ENCODE measurements at places on chromosomes 2 and 18.

- no peak for DNase-seq
Measured at GRCh38 chr2:99484205-99484604, 5.6 kb downstream of the REV1 start.

DNA sequence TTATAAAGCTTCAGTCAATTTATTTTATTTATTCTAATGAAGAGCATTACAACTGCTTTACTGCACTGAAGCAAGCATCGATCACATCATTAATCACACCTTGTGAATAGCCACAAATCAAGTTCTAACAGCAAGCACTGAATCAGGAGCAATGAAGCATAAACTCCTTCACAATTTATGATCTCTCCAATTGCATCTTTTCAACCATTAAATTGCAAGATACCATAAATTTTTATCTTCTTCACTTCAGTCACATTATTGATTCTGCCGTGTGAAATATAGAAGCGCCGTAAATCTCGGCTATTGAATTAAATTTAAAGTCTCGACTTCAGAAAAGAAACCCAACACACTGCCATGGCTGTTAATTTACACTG is 298.7 kb downstream of the CDCA7 start:
- no peak for DNase-seq

GRCh38 chr2:28557389-28558131 is 61.7 kb downstream of the PLB1 start:
- no peak for DNase-seq

GRCh38 chr2:192559587-192559986 is 364.9 kb upstream of the TMEFF2 start:
- DNase-seq = no peak

GRCh38 chr2:239954166-239955086 is 70.7 kb downstream of the NDUFA10 start:
- no peak for DNase-seq

DNA sequence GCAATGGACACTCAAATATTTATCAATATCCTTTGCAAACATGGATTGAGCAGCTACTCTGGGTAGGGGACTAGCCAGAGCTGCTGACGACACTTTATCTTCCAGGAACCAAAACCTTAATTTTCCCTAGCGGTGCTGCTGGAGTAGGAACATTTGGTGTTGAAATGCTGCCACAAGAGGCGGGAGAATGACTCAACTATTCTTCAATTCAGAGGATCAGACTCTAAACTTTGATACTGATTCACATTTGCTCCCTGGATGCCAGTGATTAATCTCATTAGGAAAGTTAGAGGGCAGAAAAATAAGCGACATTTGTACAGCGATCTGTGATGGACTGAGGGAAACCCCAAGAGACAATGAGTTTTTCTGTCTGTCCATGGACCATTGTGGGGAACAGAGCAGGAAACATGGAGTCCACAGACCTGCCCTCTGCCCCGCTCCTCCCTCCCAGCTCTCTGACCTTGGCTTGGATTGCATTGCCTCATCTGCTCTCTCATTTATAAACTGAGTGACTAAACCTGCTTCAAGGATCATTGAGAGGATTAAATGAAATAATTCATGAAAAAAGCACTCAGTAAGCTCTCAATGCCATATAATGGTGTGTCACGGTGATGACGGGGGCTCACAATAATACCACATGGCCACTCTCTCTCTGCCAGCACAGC is 12.6 kb upstream of the EPB41L3 start:
- DNase-seq = peak; percentile 39

DNA sequence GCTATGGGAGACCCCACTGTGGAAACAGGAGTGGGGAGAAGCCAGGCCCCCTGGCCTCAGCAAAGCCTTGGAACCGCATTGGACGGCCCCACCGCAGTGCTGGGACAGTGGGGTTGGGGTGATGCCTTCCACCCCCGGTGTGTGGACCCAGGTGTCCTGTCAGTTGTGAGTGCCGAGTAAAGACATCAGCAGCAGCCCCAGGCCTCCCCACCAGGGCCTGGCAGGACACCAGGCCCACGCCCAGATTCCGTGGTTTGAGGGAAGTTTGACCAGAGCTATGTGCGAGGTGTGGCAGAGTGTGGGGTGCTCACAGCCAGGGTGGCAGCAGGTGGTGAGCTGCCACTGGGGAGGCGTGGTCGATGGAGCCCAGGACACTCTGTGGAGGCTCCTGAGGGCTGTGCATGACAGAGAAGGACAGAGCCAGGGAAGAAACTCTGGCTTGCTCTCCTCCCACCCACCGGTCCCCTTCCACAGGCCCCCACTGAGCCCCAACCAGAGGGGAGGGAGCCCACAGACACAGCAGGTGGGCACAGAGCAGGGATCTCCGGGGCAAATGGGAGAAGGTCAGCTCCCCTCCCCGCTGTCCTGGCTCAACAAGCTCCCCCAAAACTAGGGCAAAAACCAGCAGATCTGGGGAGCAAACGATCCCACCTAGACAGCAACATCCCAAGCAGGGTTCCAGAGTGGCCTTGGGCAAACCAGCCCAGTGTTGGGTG is 69.1 kb downstream of the TWIST2 start:
- DNase-seq = no peak

- DNase-seq = no peak
Measured at GRCh38 chr2:218555527-218555926, 12.6 kb downstream of the USP37 start.

DNA sequence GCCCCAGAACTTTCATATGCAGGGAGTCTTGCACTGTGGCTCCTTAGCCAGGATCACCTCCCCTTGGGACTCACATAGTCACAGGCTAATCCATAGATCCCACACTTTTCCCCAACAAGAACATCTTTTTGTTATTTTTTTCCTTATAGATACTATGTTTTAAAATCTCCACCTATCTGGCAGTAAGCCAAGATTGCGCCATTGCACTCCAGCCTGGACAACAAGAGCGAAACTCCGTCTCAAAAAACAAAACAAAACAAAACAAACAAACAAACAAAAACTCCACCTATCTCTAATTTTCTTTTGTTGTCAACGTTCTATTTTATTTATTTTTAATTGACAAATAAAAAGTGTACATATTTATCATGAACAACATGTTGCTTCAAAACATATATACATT is 141.7 kb downstream of the PDE11A start:
- DNase-seq = no peak

- DNase-seq = no peak
Measured at GRCh38 chr2:85794038-85794441, 40.2 kb downstream of the ATOH8 start.

- DNase-seq = no peak
Measured at GRCh38 chr2:100404411-100404810, 13.1 kb downstream of the CHST10 start.

GRCh38 chr18:53560546-53560945 is 663.9 kb downstream of the MBD2 start:
- no peak for DNase-seq

DNA sequence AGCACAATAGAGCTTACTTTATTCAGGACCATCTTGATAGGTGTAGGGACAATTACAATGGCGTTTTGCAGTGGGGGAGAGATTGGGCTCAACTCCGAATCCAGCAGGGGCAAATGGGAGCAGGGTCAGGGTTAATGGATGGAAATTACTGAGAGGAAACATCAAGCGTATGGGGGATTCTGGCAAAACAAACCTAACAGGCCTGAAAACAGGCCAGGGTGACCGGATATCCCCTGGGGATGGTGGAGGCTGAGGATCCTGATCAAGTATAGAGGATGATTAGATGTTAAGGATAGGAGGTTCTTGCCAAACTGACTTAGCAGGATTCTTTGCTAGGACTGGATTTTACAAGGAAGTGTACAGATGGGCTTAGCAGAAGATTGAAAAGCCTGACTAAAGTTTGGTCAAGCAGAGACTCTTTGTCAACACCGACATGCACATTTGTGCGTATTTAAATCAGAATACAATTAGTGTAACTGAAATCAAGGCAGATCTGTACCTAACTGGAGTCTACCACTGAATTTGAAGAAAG is 54.5 kb upstream of the GPR45 start:
- DNase-seq = no peak

GRCh38 chr2:136098441-136098840 is 19.5 kb downstream of the CXCR4 start:
- DNase-seq = no peak

DNA sequence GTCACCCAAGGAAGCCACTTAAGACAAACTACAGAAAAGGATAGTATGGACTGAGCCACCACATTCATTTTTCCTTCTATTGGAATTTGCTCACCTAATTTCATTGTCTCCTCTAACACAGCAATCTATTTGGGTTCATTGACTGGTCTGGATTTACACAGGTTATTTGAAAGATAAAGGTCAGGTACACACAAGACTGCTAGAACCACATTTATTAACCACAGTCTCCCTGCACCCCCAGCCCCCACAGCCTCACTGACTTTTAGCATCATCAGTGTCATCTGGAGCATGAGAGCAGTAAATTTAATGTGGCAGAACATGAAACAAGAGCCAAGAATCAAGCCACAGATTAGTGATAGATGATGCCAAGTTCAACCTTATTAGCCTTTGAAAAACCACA is 226.9 kb upstream of the GYPC start:
- DNase-seq = no peak

DNA sequence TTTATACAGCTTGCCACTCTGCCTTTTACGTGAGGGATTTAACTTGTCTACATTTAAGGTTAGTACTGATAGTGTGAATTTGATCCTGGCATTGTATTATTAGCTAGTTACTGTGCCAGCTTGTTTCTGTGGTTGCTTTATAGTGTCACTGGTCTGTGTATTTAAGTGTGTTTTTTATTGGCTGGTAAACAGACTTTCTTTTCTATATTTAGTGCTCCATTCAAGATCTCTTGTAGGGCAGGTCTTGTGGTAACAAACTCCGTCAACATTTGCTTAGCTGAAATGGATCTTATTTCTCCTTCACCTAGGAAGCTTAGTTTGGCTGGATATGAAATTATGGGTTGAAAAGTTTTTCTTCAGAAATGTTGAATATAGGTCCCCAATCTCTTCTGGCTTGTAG is 1971.0 kb upstream of the LRRTM1 start:
- no peak for DNase-seq

DNA sequence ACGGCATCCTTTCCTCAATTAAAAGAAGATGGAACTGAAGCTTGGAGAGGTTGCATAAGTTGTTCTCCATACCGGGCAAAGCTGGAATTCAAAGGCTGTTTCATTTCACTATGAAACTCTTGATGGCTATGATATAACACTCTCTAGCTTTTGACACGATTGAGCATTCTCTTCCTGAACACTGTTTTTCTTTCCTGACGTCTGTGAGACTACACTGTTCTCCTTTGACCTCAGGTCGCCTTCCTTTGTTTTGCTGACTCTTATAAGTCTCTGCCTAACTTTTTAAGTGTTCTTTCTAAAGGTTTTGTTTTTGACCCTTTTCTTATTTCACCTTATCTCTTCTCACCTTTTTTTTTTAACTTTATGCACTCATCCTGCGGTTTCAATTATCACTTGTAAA is 261.8 kb upstream of the LINC00305 start:
- no peak for DNase-seq

GRCh38 chr2:212274215-212274614 is 264.4 kb downstream of the ERBB4 start:
- no peak for DNase-seq

- no peak for DNase-seq
Measured at GRCh38 chr18:78675231-78675630, 304.4 kb upstream of the SALL3 start.

GRCh38 chr2:181106789-181107627 is 126.6 kb downstream of the UBE2E3 start:
- peak; percentile 92 for DNase-seq

DNA sequence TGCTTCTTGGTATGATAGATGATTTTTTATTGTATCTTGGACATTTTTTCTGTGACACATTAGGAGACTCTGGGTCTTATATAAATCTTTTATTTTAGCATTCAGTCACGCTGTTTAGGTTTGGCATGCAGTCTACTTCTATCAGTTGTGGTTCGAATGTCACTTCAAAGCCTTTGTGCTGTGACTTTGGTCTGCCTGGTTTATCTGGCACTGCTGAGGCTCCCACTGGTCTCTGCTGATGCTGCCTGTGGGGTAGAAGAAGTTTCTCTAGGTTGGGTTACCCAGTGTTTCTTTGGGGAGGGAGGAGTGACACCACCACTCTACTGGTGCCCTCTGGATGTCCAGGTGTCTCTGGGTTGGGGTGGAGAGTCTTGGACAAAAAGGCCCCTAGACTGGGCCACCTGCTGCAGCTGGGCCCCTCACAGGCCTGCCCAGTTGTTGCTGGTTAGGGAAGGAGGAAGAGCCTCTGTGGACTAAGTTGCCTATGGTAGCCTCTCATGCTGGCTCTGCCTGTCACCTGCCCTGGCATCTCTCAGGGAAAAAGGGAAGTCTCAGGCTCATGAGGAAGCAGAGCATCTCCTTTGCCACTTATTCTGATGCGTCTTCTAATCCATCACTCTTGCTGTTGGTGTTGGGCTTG is 115.4 kb upstream of the HS6ST1 start:
- no peak for DNase-seq

DNA sequence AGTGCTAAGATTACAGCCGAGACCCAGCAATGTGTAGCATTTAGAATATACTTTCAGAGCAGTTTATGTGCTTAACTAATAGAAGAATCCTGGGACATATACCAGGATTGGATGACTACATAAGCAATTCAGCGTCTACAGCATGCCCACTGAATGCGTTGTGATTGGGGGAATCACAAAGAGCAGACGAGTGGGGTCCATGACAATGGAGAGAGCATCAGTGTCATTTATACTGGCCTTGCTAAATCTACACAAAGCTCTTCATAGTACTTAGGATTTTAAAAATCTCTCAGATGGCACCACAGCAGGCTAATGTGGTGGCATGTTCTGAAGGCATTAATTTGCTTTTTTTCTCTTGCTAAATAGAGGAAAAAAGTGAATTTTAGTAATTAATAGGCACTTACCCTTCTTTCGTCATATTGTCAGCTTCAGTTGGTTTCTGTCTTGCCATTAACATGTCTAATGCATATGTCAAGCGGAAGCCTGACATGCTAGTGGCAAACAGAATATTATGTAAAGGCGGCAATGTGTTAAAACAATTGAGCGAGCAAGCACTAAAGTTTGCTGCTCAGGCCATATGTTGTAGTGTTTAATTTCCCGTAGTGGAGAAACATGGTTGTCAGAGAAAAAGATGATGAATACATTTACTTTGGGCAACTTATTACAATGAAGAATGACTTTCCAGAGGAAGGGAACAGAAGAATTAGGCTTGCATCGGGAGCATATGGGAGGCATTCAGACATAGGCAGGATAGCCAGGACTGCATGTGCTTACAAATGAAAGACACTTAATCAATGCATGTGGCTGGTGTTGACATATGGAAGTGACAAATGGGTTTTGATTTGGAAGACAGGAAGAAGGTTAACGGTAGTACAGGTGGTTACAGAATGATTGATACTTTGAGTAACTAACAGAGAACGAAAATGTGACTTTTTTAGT is 145.2 kb downstream of the ICOS start:
- no peak for DNase-seq

DNA sequence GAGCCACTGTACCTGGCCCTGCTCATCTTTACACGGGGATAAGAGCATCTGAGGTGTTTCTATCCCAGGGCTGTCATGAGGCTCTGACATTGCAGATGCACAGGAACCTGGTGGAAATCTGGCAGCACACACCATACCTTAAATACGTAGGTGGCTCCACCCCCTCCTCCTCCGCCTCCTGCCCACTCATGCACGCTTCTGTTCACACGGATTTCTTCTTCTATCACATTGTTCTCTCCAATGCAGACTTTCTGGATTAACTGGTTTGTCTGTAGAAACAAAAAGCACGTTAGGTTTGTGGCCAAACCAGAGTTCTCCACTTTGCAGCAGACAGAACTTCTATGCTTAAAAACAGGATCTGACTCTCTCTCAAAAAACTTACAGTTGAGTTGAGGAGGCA is 118.2 kb downstream of the CLIP4 start:
- no peak for DNase-seq
